ENCODE measurements at places on chromosomes 7 and 10.

DNA sequence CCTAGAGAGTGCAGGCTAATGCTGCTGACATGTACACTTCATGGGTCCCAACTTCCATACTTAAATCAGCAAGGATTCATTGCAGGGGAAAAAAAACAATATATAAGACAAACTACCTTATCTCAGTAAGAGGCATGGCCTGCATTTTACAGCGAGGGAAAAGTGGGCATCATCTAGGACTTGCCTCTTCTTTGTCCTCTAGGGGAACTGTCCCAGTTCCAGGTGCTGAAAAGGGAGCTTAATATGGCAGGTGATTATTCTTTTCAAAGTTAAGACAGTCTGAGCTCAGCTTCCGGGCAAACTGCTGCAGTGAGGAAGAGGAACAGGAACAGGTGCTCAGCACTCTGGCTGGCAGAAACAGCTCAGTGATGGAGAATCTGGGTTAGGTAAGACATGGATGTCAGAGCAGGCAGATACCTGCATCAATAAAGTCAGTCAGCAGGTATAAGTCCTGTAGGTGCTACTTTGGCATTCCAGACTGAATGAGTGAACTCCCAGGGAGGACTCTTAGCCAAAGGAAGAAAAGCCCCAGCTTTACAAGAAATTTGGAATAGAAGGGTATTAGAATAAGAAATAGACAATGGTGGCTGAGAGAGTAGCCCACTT, 147.2 kb downstream of the TMEM178B start:
- no peak for DNase-seq

GRCh38 chr10:25083546-25084111, 67.2 kb downstream of the THNSL1 start:
- DNase-seq = no peak

DNA sequence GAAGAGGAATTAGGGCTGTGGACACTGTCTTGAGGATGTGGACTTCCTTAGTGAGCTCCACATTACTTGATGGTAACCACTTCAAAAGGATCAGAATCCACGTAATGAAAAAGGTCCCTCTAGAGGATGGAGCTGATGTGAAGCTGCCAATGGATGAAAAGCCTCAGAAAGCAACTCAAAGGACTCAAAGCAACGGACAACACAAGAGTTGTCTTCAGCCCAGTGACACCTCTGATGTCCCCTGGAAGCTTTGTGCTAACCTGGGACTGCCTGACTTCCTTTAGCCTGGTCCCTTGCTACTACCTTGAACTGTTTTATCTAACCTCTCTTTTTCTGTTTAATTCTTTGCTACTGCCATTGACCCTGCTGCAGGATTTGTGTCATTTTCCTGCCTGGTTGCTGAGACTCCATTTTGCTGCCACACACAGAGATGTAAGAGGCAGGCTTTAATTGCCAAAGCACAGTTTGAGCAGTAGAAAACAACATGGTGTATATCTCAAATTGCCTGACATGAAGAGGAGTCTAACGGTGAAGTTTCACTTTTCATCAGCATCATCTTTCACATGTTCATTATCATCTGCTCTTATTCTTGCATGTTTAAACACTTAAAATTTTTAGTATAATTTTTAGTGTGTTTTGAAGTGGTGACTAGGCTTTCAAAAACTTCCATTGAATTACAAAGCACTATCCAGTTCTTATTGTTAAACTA, 11.1 kb upstream of the SGCE start:
- DNase-seq = no peak

DNA sequence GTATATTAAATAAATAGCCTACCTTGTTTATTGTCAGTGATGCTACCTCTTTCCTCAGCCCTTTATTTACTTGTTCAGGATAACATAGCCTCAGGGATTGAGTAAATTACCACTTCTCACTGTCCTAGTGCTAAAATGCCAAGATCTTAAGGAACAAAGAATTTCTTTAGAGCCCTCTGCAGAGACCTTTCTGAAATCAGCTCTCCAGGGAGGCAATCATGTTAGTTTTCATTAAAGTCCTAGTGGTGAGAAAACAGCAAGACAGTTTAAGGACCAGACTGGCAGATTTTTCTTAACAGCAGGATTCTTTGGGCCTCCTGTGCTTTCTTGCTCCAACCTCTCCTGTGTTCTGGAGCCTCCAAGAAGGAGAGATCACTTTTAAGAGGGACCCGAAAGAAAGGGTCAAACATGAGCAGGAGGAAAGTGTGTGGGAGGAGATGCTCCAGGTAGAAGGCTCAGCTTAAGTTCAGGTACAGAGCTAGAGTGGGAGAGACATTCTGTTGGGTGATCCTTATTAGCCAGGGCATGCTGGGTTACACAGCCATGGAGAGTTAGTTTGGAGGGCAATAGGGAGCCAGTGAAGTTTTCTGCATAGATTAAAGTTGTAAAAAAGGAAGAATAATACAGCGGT, 1.2 kb upstream of the PLCE1 start:
- no peak for DNase-seq

- DNase-seq = no peak
Observed at GRCh38 chr10:32149252-32149955, 93.2 kb upstream of the KIF5B start.

DNA sequence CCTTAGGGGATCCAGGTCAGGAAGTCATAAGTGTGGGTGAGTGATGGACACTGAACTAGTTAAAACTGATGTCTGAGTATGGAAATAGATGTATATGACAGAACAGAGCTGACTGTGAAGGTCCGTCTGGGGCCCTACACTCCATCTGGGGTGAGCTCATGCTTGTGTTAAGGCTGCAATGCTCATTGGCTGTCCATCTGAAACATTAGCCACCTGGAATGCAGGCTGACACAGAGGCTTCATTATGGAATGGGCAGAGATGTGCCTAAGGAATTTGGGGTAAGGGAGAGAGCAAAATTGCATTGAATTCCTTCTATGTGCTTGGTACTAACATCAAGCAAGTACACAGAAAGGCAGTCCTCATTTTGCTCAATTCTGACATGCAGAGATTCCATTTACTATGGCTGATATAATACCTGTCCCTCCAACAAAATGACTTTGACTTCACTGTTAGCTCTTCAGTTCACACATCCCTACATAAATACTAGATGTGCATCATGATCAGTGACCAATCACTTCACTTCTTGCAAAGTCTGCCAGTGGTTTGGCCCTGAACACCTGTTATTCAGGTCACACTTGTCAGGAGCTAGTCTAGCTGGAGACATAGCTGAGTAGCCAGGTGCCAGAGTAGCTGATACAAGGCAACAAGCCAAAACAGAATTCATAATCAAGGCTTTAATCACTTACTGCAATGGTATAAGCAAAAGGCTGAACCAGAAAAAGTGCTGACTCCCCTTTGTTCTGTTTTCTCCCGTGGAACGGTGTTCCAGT, 128.9 kb upstream of the VWC2 start:
- DNase-seq = no peak

- DNase-seq = peak; percentile 55
Observed at GRCh38 chr10:103854686-103855391, 537 bp downstream of the SH3PXD2A start.

DNA sequence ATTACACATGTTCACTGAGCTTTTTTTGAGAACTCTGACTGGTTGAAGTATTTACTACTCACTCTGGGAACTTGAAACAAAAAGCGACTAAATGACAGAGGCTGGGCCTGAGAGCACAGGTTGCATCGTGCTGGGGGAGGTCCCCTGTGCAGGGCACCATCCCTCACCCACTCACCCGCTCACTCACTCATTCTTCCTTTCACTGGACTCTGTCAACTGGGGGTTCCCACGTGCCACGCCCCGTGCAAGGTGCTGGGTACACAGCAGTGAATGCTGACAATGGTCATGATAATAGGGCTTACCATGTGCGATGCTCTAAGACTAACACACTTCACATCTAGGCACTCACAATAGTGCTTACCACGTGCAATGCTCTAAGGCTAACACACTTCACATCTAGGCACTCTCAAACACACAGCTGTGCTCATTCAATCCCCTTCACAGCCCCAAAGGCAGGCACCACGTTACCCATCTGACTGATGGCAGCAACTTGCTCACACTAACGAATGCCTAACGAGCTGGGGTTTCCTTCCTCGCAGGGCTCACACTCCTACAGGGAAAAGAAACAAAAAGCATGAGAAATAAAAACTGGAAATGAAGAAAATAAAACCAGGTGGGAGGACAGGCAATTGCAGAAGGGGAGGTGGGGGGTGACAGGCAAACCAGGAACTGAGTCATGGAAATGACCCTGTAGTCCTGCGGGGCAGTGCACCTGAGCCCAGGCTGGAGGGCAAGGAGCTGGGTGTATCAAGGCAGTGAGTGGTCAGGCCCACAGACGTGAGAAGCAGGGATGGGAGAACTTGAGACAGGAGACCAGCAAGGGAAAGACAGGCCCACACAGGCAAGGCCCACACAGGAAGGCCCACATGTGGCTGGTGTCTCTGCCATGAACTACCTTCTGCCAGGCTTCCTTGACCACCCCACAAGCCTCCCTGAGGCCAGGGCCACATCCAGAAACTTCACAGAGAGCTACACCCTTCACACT, 147.0 kb upstream of the FAM20C start:
- DNase-seq = no peak

- no peak for DNase-seq
Observed at GRCh38 chr7:156944876-156945275, 4.6 kb upstream of the NOM1 start.

GRCh38 chr7:82677493-82677892, 233.9 kb upstream of the CACNA2D1 start:
- no peak for DNase-seq

DNA sequence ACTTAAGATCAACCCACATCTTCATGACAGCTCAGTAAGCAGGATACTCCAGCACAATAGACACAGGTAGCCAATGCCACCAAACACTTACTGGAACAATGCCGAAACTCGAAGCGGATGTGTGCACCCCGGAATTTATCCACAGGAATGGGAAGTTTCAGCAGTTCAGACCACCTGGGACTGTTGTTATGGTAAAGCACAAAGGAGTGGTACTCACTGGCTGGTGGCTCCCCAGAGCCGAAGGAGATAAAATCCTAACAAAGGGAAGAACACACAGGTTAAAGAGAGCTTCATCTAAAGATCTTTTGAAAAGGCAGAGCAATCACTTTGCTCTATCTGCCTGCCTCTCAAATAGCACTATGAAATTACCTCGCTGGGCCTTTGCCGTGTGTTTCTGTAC, 305.9 kb downstream of the DOCK4 start:
- no peak for DNase-seq

DNA sequence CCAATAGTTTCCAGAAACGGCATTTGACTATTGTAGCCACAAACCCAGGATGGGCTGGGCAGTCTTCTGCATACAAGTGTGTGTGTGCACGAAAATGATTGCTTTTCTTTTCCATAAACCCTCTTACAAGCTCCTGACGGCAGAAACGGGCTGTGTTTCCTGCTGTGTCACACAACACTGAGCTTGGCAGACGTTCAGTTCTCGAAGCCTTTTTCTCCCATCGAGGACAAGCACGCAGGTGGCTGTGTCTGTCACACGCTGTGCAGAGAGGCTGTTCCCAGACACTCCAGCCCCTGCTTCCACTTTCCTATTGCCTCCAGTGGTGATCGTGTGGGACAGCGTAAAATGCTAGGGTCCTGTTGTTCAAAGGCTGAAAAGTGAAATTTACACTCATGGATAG, 32.1 kb downstream of the RBAK start:
- DNase-seq = no peak

DNA sequence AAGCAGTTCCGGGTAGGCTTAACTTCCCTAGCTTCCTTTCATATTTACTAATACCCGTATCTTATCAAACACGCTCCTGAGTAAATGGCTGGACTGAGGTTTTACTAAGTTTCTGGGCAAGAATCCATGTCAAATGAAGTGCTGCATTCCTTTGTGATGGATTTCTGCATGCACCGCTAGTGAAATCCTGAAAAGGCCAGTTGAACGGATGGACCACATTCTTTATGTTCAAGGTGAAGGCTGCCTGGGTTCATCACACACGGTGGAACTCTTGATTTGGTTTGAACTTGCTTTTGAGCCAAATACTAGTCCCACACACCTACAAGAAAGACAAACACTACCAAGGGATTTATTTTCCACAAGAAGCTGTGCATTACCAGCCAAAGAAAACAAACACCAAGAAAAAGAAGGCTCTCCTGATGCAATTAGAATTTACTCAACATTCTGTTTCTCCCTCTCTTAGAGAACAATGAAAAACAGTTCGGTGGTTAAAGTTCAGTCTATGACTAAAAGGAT, 255.0 kb upstream of the SEMA3C start:
- DNase-seq = no peak

DNA sequence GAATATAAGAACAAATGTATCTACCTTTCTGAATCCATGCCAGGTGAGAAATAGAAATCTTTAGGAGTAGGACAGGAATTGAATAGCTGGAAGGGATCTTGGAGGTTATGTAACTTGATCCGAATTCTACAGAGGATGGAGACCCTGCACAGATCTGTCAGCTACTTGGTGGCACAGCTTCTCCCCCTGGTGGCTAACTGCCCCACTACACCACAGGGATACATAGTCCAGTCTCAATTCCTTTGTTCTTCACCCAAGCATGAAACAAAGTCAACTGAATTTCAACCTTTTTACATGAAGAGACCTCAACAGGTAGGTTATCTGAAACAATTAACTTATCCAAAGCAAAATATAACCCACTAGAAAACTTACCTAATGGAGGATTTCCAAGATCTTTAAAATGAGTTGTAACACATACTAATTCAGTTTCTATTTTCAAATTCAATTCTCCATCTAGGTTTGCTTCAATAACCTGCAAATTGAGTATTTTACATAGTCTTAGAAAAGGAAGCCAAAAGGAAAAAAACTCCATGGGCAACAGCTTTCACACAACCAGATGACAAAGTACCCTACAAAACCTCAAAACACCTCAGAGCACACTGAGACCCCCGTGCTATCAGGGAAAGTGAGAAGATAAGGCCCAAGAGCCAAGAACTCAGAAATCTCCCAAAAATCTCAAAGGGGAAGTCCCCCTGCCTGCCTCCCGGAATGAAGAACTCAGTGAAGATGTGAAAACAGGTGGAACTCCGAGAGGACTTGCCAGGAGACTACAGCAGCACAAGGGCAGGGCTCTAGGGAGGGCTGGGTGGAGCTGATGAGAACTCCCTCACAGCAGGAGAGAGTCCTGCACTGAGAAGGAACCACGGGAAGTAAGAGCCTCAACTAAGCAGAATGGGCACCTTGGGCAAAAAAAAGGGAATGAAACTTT, 10.3 kb downstream of the HUS1 start:
- DNase-seq = peak; percentile 77

DNA sequence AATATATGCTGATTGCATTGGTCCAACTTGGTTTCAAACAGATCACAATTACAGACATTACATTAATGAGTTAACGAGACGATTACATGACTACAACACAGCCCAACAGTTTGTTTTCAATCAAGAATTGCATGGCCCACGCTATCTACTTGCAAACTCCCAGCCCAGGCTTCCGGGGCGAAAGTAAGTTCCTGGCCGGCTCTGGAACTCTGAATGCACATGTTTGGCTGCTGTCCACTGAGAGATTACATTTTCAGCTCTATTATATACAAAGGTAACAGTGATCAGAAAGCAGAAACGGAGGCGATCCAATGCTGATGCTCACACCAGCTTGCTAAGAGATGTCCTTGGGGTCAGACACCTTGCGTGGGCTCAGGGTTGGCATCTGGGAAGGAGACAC, 206.3 kb downstream of the FANK1 start:
- DNase-seq = no peak

- DNase-seq = no peak
Observed at GRCh38 chr10:122649903-122650302, 49.7 kb downstream of the C10orf120 start.

Measured in D341Med (cell line).